CD4-positive, alpha-beta T cell treated with Interleukin-2 at 100 ng/mL for 4 hours (primary cell): ENCODE measurements at places on chromosomes 12 and 14.

- no peak for DNase-seq
Measured at GRCh38 chr12:83318386-83319098, 631.8 kb downstream of the TMTC2 start.

DNA sequence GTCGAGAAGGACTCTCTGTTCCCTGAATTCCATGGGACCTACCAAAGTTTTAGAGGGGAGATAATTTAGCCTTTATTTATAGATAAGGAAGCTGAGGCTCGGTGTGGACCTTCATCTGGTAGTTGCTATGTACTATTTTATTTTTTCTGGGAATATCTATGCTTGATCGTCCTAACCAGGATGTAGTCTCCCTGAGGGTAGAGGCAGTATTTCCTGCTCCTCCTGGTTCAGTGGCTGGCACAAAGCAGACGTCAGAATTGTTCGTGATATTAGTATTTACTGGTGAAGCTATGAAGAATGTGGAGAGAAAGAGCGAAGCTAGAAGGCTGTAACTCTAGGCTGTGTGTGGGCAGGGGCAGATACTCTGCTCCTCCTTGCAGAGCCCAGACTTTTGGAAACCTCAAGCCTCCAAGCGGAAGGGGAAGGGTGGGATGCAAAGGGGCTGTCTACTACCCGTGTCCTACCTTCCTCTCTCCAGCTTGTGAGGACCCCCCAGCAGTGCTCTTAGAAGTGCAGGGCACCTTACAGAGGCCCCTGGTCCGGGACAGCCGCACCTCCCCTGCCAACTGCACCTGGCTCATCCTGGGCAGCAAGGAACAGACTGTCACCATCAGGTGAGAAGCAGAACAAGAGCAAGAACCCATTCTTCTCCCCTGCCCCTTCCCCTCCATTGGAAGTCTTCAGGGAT lies 1.4 kb downstream of the LRP10 start:
- no peak for DNase-seq

DNA sequence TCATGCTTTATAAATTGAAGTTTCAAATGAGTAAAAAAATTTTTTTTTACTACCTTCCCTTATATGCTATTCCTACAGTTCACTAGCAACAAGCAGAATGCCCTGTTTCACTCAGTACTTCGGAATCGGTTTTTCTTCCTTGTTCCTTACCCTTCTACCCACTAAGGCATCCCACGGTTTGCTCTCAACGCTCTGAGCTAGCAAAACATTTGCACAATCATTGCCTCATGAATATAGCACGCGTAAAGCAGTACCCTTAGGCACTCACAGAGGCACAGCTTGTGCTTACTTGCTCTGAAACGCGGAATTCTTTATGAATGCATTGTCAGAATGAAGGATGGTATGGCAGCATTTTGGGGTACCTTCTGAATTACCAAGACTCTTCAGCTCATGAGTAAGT lies 45.0 kb downstream of the PPP1R13B start:
- DNase-seq, result no peak

DNA sequence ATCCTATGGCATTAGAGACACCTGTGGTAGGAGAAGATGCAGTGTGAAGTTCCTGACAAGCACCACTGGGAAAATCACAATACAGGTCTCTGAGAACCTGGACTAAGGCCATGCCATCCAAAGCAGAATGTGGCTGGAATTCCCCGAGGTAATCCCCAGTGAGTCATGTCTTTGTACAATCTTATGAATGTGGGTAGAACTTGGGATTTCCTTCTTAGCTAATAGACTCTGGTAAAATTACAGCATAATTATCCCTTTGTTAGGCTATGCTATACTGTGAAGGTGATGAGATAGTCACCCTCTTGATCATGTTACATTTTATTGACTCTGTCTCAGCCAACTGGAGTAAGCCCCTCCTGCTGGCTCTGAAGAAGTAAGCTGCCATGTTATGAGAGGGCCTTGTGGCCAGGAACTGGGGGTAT lies 224.3 kb upstream of the DCN start:
- no peak for DNase-seq

DNA sequence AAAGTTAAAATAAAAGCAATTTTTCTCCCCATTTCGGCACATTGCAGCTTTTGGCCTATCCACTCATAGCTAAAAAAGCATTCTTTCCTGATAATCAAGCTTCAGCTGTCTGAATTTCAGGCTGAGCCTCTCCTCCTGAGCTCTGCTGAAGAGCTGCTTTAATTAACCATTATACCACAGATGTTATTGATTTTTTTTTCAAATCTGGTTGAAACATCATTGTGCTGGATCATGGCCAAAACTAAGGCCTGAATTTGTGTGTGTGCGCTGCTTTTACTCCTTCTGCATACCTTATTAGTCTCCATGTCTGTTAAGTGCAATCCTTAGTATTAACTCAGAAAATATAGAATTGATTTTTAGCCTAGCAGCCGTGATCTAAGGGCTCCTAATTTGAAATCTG lies 52.3 kb downstream of the MBIP start:
- DNase-seq, result no peak
